ENCODE measurements at places on chromosomes 6 and 20. TPM values are rescaled to one million over a fixed set of nuclear protein-coding genes. Genes with fewer than 3 reads are reported as not detected.

The L3MBTL1 gene
- 8.0 TPM for total RNA-seq

The UBE3D gene
- total RNA-seq: 7.1 TPM

The ASIP gene
- total RNA-seq: not detected

The NFATC2 gene
- total RNA-seq: not detected

The OPRL1 gene
- total RNA-seq: 1.1 TPM

The BPIFA1 gene
- total RNA-seq: not detected

The C20orf144 gene
- total RNA-seq: 0.11 TPM

The ZFP57 gene
- total RNA-seq: 0.11 TPM

The DCDC2 gene
- total RNA-seq: 6.1 TPM

The PRKN gene
- total RNA-seq: 3.4 TPM

The CST7 gene
- total RNA-seq: 0.37 TPM

The SOX18 gene
- 0.12 TPM for total RNA-seq

The BMP5 gene
- not detected for total RNA-seq

The EDN1 gene
- 1.3 TPM for total RNA-seq

The OR2H2 gene
- total RNA-seq: not detected

The GNRH2 gene
- not detected for total RNA-seq

The VSTM2L gene
- total RNA-seq: 0.66 TPM

The ANKRD66 gene
- not detected for total RNA-seq

The HLA-DOA gene
- not detected for total RNA-seq

The C6orf52 gene
- 1.5 TPM for total RNA-seq

The MAK gene
- not detected for total RNA-seq

The C20orf141 gene
- not detected for total RNA-seq

The CGA gene
- total RNA-seq: not detected

The TMEM14B gene
- total RNA-seq: 104 TPM

The TTK gene
- total RNA-seq: 55.2 TPM

The TGM3 gene
- not detected for total RNA-seq

The CDSN gene
- total RNA-seq: not detected

The SERPINB1 gene
- total RNA-seq: 2.5 TPM

The GJE1 gene
- total RNA-seq: not detected

The GPR63 gene
- 0.44 TPM for total RNA-seq

The MYLK2 gene
- total RNA-seq: 0.44 TPM
